ENCODE measurements at places on chromosomes 7 and 10.
A peak's percentile ranks its signal among the peaks of the same experiment; 100 is the strongest.

DNA sequence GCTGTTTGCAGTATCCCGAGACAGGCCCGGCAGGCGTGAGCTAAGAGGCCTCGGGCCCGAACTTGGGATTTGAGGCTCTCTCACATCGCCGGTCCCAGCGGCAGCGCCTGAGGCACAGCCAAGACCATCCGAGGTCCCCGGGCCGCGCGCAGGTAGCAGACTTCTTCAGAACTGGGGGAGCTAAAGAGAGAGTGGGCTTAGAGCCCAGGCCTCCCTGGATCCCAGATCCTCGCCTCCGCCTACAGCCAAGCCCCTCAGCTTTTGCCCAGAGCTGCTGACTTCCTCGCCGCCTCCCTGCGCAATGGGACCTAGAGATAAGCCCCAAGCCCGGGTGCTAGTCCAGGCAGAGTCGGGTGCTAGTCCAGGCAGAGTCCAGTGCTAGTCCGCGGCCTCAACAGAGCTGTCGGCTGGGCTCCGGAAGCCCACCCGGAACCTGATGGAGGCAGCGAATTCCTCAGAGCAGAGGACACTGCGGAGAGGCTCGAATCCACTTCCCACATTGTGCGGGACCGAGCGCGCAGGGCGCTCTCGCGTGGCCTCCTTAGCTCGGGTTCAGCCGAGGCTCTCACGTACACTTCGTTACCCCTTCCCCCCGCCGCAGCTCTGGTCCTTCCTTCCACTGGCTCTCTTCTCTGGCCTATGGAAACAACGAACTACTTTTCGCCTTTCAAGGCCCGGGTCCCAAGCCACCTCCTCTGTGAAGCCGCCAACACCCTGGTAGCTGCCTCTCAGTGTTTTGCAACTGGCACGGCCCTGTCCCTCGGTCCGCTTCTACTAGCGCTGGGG, 5.8 kb downstream of the LBX1 start:
- DNase-seq: no peak

DNA sequence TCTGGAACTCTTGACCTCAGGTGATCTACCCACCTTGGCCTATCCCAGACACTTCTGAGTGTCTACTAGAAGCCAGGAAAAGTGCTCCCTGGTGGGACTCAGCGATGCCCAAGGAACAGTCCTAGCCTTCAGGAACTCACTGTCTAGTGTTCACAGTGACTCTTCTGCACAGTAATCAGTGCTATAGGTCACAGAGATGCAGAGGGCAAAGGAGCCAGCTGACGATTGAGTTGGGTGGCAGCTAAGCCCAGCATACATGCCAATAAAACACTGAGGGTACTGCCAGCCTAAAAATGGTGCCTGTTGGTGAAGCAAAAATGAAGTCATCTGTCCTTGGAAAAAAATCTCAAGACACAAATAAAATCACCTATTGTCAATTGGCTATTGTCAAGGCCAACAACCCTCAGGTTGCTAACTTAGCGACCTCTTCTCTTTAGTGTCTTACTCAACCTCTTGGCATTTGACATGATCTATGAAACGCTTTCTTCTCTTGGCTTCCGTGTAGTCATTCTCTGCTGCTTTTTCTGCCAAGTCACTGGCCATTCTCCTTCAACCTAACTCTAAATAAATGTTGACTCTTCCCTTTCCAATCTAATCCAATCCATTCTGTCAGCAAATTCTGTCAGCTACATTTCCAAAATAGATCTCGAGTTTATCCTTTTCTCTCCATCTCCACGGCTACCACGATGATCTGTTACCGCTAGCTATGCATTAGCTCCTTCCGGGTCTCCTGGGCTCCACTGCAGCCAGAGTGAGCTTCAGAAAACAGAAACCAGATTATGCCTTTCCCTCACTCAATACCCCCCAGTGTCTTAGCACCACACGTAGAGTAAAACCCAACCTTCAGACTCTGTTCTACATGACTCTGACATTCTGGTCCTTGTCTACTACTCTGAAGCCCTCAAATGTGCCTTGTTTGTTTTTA, 99.2 kb downstream of the ATXN7L1 start:
- DNase-seq: no peak

- no peak for DNase-seq
Measured at GRCh38 chr10:110498982-110499795, 1.5 kb downstream of the DUSP5 start.

GRCh38 chr7:148626828-148627227, 36.3 kb downstream of the C7orf33 start:
- no peak for DNase-seq

- DNase-seq: no peak
Measured at GRCh38 chr10:28569506-28570159, 36.7 kb downstream of the WAC start.

DNA sequence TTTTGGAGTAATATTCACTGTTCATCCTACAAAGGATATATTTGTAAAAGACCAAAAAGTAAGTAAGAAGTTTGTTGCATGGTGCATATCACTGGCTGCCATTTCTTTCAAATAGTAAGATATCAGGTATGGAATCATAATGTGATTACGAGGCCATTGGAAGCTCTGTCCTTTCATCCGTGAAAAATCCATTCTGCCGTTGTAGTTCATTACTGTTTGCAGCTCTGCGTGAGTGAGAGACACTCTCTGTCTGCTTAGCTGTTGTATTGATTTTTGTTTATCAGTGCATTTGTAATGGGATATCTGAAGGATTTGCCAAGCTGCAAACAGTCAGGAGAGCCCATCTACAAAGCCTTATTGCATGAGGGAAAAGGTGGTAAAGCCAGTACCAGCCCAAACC, 44.1 kb upstream of the SLC39A12 start:
- DNase-seq: no peak

- DNase-seq: no peak
Measured at GRCh38 chr7:1068013-1068412, 19.9 kb upstream of the GPER1 start.

DNA sequence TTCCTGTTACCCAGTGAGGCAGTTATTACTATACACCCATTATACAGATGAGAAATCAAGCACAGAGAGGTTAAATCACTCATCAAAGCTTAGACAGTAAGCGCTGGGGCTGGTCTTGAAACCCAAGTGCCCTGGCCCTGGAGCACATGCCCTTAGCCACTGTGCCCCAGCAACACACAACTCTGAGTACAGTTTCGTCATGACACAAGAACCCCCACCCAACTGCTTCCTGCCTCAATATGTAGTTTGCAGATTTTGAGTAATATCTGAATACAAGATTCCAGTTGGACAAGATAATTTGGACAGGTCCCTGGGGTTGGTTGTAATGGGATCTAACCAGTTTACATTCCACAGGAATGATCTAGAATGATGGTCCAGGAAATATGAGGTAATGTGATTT, 62.8 kb downstream of the SH3PXD2A start:
- DNase-seq: no peak

DNA sequence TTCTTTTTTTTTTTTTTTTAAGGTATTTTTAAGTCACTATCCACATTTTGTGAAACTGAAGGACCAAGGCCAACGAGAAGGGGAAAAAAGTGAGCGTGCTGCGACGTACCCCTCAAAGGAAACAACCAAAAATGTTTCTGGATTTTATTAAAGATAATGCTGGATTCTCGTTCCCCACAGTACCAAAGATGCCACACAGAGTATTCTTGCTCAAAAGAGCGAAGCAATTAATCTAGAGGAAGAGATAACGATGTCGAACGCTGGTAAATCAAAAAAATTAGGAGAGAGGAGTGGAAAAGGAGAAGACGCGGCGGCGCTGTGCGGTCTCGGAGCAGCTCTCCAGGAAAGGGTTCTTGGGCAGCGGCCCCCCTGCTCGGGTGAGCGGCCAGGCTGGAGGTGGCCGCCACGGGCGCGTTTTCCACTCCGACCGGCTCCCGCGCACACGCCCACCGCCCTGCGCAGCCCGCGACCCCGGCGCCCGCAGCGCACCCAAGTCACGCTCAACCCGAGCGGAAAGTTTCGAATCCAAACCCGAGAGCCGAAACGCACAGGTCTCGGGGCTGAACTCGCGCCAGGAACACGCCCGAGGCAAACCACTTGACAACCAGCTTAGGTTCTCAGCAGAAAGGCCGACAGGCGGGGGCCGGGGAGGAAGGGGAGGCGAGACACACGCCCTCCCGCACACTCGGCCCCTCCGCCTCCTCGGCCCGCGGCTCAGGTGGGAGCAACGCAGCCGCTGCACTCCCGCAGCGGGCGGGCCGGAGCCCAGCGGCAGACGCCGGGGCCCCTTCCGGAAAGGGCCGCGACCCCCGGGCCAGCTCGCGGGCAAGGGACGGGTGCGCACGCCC, 989 bp downstream of the SRPK2 start:
- DNase-seq: peak; percentile 80

GRCh38 chr7:94375691-94376090, 19.0 kb upstream of the COL1A2 start:
- DNase-seq: peak; percentile 82

- DNase-seq: peak; percentile 37
Measured at GRCh38 chr7:128053023-128053422, 21.8 kb upstream of the LRRC4 start.

- no peak for DNase-seq
Measured at GRCh38 chr10:124372899-124373298, 45.8 kb downstream of the OAT start.
